ENCODE measurements at places on chromosomes 5 and 9. TPM values are rescaled to one million over a fixed set of nuclear protein-coding genes. Genes with fewer than 3 reads are reported as not detected.

FOXD4L6 gene
- not detected for total RNA-seq

C5orf52 gene
- not detected for total RNA-seq

PRDM9 gene
- total RNA-seq, result not detected

GRCh38 chr5:140603734-140604133, 29.2 kb downstream of the CD14 start:
- H3K27ac ChIP-seq, result no peak overlapping the region
- no peaks in the 10 kb centered on the region for H3K36me3 ChIP-seq
- no peaks in the 10 kb centered on the region for H3K27me3 ChIP-seq
- DNase-seq, result no peak
- H3K4me1 ChIP-seq, result no peaks in the 10 kb centered on the region
- H3K4me3 ChIP-seq, result no peak overlapping the region

- peak; percentile 51 for DNase-seq
- no peaks in the 10 kb centered on the region for H3K27me3 ChIP-seq
- peaks cover 61% of the 10 kb centered on the region for H3K36me3 ChIP-seq
These were observed 37.0 kb downstream of the B4GALT1 start for GRCh38 chr9:33129886-33130881.
